ENCODE measurements at places on chromosomes 3 and 15.

- no peak for DNase-seq
Observed at GRCh38 chr3:24225385-24225950, 269.2 kb downstream of the THRB start.

- DNase-seq: no peak
Observed at GRCh38 chr3:16504242-16504641, 9.3 kb downstream of the RFTN1 start.

DNA sequence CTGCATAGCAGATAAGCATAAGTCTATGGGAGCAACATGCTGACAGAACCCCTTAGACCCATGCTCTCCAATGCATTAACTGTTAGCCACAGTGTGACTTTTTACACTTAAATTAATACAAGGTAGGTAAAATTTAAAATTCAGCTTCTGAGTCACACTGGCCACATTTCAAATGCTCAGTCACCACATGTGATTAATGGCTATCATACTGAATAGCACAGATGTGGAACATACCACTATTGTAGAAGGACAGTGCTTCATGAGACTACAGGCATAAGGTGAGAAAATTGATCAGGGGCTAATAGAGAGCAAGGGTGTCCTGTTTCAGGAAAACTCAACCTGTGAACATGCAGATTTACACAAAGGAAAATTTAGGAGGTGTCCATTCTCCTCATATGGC, 357.0 kb upstream of the SEMA6D start:
- no peak for DNase-seq

DNA sequence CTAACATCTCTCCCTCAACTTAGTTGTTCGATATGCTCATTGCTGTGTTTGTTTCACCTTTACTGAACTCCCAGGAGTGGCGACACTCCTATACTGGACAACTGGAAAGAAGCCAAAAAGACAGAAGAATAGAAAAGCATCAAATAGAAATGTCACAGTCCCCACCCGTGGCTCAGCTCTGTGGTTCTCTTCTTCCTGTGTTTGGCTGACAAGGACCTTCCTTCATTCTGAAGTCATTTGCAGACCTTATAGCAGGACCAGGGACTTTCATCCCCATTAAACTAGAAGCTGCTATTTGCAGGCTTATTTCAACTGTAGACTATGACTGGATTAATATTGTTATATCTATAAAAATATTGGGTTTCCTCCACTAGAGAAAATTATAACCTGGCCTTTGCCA, 125.9 kb downstream of the NECTIN3 start:
- no peak for DNase-seq

DNA sequence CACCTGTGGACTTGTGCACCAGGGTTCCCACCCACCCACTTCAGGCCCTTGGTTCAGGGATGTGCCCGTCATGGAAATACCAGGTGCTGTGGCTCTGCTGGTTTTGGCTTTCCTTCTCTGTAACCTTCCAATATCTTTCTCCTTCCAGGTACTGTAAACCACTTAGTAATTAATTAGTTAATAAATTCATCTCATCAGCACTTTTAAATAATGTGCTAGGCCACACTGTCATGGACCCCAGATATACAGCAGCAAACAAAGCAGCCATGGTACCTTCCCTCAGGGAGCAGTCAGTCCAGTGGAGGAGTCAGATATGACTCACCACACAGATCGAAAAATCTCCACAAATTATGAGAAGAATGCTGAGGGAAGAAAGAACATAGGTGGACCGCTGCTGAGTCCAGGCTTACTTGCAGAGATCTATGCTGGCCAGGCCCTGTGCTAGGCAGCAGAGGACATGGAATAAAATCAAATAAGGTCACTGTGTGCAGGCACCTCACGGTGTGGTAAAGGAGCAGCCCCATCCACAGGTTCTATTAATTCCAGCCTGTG, 6.8 kb upstream of the GATA2 start:
- DNase-seq: no peak

DNA sequence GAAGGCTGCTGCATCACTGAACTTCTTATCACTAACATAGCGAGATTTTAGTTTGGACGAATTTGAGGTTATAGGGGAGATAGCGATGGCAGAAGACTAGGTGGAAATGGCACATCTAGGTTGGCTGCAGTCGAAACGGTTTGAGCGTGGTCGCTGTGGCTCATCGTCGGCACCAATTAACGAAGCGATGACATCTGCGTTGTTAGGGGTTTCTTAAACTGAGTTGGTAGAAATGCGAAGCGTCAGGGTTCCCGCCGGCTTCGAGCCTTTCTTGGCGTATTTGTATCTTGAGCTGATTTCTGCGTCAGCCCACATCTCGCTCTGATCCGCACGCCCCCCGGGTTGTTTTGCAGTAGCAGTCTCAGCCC, 319 bp downstream of the LNP1 start:
- DNase-seq: peak; percentile 14

DNA sequence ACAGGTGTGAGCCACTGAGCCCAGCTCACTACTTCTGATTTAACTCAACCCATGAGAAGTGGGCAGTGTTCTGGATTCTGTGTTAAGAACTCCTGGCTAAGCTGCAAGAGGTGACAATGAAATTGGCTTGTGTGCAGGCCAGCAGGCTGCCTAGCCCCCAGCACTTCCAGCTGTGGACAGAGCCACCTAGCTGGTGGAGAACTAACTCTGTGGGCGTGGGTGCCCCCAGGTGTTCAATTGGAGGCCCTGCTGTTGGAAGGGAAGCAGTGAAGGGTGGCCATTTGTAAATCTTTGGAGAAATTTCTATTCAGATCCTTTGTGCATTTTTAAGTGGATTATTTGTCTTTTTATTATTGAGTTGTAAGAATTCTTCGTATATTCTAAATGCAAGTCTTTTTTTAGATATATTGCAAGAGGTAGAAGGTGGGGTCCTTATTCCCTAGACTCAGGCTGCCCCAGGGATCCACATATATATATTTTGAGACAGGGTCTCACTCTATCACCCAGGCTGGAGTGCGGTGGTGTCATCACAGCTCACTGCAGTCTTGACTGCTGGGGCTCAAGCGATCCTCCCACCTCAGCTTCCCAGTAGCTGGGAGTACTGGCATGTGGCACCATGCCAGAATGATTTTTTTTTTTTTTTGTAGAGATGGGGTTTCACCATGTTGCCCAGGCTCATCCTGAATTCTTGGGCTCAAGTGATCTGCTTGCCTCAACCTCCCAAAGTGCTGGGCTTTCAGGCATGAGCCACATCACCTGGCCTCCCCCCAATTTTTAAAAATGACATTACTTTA, 7.2 kb upstream of the SCAMP5 start:
- no peak for DNase-seq

- DNase-seq: no peak
Observed at GRCh38 chr3:187044206-187044605, 95.1 kb downstream of the RPL39L start.

DNA sequence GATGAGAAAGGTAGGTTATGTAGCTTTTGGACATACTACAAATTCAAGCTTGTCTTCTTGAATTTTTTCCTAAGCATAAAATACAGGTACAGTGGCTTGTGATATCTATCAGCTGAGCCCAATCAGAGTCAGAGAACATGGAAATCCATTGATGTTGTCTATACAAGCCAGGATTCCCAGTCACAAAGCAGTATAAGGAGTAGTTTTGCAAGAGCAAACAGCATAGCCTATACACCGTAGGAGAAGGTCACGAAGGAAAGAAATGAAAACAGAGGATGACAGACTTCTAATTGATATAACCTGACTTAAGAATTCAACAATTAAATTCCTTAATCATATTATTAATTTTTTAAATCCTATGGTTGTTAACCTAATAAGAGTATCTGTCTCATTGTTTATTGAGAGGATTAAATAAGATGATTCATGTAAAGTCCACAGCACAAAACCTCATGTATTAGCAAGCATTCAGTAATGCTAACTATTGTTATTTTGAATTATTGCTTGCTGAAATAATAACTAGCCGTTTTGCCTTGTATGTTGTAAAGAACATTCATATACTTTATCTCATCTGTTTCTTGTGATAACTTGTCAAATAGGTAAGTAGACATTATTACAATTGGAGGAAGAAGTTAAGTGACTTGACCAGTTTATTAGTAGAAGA, 276.6 kb upstream of the ZPLD1 start:
- DNase-seq: no peak

DNA sequence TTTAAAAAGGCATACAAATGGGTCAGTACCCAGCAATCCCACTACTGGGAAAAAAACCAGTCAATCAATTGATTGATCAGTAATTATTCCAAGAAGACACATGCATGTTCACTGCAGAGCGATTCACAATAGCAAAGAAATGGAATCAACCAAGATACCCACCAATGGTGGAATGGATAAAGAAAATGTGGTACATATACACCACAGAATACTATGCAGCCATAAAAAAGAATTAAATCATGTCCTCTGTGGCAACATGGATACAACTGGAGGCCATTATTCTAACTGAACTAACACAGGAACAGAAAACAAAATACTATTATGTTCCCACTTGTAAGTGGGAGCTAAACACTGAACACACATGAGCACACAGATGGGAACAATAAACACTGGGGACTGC, 103.1 kb downstream of the DLG1 start:
- DNase-seq: no peak

DNA sequence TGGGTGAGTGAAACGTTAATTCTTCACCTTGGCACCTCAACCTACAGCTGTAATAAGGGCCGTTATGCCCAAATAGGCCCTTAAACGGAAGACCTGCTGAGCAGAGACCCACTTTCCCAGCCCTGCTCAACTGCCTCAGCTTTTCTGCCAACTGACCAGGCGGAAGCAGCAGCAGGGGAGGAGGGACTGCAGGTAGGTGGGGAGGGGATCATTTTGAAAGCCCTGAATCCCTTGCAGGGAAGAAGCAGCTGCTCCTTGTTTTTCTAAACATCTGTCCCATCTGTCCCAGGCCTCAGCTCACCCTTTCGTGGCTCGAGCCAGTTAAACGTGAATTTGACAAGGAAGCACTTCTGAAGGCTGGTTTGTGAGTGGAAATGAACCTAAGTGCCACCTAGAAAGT, 978 bp upstream of the CMC1 start:
- no peak for DNase-seq

GRCh38 chr3:11779626-11780025, 67.1 kb downstream of the TAMM41 start:
- DNase-seq: no peak

DNA sequence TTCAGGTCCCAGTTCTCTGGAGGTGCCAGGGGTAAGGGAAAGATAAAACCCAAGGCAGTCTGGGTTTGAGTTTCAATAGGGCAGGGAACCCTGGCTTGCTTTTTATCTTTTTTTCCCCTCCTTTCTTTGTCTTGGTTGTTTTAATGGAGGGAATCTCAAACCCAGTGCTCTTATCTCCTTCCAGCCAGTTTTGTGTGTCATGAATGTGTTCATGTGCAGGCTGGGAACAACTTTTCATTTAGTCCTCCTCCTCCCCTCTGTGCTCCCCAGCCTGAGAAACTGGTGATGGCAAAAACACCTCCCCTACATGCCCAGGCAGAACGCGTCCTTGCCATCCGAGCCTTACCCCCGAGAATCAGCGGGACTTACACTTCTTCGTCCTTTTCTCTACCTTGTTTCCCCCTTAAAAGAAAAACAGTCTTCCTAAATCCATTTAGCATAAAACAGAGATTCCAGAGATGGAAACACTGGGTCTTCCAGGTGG, 10.9 kb downstream of the SEMA3G start:
- no peak for DNase-seq

- DNase-seq: no peak
Observed at GRCh38 chr3:129961141-129961541, 13.4 kb upstream of the TRH start.

- DNase-seq: no peak
Observed at GRCh38 chr3:42819351-42819965, 10.2 kb downstream of the ACKR2 start.

GRCh38 chr3:23055733-23056376, 147.3 kb upstream of the UBE2E2 start:
- no peak for DNase-seq

DNA sequence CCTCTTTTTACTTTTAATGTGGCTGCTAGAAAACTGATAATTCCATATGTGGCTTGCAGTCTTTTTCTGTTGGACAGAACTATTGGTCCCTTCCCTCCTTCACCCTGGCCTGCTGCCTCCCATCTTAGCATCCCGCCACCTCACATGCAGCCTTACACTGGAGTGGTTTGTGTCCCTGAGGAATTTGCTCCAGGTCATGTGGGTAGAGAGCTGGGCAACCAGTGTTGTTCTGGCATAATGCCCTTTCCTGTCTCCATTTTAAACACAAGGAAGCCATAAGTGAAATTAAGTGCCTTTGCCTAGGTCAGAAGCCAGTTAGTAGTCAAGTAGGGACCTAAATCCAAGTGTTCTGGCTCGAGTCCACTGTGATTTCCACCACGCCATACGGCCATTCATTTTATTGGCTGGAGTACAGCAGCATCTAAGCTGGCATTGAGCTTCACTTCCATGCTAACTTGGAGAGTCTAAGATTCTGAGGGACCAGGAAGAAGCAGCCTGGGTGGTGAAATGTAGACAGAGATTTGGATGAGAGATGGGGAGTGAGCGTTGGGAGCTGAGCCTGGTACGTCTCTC, 46.0 kb upstream of the PLXNA1 start:
- no peak for DNase-seq

GRCh38 chr3:161107311-161107710, 2.2 kb upstream of the B3GALNT1 start:
- DNase-seq: no peak

DNA sequence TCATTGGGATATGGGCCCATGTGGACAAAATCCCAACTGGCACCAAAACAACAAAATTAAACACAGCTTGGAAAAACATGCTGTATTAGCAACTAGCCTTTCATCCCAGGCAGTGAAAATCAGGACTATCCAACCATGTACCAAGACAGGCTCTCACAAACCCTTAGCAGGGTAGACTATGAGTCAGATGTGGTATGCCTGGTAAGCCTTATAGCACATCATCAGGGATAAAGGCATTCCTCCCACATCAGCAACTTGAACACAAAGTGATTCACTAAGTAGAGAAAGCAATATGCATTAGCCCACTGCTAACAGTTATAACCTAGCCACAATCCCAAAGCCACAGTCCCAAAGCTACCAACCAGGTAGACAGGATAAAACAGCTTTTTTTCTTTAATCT, 8.0 kb downstream of the CEP152 start:
- DNase-seq: no peak

GRCh38 chr3:89368846-89369245, 261.4 kb downstream of the EPHA3 start:
- no peak for DNase-seq

DNA sequence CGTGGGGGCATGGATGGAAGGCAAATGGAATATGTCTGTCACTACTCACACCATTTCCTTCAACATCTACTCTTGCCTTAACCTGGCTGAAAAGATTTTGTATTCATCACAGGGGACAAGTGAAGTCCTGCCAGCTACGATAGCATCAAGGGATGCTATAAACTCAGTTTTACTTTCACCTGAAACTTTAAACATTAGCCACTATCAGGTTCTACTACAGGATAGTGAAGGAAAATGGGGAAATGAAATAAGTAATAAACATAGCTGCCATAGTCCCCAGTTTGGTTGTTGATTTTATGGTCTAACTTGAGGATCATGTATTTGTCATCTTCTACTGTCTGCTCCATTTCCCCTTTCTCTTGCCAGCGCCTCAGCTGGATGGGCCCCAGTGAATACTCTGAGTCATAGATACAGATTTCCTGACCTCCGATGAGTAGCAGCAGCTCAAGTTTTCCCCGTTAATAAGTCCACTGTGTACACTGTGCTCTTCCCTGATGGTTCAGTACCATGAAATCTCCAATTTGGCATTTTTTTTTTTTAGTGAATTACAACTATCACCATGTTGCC, 338.2 kb upstream of the SLCO3A1 start:
- no peak for DNase-seq

All from stimulated activated CD8-positive, alpha-beta memory T cell treated with anti-CD3 and anti-CD28 coated beads, Interleukin-4, amount 100 ng/mL, for 1 hour (primary cell).